ENCODE measurements at places on chromosomes 12 and 14.

DNA sequence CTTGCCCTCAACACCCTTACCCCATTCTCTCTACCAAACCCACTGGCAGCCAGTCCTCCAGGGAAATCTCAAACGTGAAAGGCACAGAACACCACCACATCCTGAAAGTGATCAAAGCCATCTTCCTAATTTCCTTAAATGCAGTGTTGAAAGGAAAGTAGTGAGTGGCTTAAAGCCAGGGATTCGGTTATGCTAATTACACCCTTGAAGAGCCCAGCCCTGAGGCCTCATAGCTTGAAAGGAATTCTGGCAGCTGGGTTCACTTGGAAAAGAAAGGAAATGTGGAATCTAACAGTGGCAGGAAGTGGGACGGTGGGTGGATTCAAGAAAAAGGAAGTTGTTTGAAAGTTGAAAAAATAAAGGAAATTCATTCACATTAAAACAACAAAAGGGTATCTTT lies 73.0 kb upstream of the FICD start:
- no peak for DNase-seq

- no peak for DNase-seq
Observed at GRCh38 chr12:10220398-10221077, 7.9 kb downstream of the GABARAPL1 start.

- no peak for DNase-seq
Observed at GRCh38 chr14:93744176-93744575, 44.1 kb downstream of the PRIMA1 start.

DNA sequence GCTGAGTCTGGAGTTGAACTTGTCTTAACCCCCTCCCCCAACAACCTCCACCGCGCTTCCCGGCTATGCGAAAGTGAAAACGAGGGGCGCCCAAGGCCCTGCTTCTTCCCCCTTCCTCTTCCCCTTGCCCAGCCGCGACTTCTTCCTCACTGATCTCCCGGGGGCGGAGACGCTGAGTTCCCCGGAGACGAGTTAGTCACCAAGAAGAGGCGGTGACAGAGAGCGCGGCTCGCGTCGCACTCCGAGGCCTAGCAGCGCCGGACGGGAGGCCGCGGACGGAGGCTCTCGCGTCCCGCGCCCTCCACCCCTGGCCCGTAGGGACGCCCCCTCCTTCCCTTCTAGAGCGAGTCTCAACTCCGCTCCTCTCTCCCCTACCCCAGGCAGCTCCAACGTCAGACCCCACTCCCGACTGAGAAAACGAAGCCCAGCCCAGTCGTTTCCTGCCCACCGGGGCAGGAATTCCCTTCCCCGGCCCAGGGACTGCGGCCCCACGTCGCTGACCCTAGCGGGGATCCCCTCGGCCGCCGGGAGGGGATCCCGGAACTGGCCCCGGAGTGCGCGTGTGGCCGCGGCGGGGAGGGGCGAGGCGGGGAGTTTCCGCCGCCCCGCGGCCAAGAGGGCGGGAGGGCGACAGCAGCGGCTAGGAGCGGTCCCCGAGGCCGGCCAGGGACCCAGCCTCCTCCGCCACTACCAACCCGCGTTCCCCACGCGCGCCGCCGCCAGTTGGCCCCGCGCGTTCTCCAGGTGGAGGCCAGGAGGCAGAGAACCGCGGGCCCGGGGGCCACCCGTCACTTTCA lies 1.4 kb downstream of the BAZ1A start:
- DNase-seq = peak; percentile 98

DNA sequence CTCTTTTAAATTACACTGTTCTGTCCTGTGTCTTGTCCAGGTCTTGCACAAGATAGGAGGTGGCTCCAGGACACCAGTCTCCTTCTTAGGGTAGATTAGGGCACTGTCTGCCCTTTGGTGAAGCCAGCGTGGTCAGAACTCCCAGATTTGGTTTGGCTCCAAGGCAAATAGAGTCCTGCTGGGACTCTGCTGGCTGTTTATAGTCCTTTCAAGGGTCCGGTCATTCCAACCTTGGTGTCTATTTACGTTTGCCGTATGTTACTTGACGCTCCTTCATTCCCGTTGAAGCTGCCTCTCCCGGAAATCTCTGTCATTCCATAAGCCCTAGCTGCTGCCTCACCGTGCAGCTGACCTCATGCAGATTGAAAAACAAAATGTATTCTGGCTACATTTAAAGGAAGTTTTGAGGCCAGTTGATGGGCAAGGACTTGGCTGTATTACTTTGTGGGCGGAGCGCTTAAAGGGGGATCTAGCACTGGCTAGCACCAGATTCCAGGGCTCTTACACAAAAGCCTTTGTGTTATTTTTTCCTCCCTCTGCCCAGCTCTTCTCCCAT lies 180.6 kb downstream of the AKAP6 start:
- no peak for DNase-seq
